Hippocampal formation (tissue), 2 donors: ENCODE measurements at places on chromosomes 7 and 10.

DNA sequence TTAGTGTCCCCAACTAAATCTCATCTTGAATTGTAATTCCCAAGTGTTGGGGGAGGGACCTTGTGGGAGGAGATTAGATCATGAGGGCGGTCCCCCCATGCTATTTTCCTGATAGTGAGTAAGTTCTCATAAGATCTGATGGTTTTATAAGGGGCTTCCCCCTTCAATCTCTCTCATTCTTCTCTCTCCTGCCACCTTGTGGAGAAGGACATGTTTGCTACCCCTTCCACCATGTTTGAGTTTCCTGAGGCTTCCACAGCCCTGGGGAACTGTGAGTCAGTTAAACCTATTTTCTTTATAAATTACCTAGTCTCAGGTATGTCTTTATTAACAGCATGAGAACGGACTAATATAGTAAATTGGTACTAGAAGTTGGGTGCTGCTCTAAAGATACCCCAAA is 365.6 kb downstream of the ANKRD7 start:
- DNase-seq: no peak

- DNase-seq: no peak
Observed at GRCh38 chr10:126921974-126922525, 16.8 kb downstream of the DOCK1 start.

DNA sequence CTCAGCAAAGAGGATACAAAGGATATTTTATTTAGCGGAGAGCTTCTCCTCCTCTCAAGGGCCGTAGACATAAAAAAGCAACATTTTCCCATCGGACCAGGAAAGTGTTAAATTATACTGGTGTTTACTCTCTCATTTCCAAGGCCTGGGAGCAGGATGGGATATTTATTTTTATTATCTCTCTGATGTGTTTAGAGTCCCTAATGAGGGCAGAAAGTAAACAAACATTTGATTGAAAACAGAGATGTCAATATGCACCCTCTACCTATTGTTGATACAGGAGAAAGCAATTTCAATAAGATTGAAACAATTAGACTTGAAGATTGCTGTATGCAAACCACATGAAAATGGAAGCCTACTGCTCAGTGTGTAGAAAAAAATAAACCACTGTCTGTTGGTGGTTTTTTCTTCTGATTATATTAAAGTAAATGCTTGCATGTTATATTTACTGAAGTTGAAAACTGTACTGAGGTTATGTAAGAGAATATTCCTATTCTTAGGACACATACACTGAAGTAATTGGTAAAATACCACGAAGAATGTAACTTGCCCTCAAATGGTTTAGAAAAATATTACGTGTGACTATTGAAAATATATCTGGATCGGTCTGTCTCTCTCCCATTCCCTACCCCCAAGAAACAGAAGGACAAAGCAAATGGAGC is 59.3 kb downstream of the ATXN7L1 start:
- no peak for DNase-seq

DNA sequence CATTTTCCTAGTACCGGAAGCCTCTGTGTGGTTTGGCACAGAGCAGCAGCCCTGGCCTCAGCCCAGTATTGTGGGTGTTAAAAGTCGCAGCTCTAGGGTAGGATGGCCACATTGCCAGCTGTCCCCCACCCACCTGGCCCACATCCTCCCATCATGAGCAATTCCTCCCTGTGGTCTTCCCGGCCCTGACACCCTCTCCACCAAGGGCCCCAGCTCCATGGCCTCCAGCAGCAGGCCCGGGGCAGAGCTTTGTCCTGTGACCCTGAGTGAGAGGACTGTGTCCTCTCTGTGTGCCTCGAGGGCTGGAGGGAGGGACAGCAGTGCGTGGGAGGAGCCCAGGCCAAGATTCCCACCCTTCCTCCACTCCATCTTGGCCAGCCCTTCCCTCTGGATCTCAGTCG is 93.7 kb downstream of the MYL10 start:
- DNase-seq: no peak

DNA sequence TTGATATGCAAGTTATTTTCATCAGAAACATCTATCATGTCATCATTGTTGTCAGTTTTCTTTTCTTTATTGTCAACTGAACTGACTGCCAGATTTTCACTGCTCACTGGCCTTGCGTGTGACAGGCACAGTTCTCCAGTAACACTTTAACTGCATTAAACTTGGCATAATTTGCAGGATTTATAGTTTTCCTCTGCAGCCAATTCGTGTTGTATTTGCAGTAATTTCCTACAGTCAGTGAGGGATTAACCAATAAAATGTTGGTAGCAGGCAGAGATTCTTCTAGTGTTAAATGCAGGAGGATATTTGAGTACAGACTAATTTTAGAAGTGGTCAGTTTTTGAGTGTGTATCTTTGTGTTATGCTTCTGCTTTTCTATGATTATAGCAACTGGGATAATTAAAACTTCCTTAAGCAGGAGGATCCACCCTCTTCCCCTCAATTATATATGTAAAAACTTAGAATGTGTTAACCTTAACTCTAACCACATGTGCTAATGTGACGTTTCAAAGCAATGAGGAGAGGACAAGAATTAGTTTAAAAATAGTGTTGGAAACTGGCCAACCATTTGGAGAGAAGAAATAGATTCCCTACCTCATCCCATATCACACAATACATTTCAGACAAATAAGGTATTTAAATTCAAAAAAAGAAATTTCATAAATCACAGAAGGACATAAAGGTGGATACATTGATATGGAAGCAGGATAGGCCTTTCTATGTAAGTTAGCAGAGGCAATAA is 365.5 kb upstream of the BMPER start:
- no peak for DNase-seq

DNA sequence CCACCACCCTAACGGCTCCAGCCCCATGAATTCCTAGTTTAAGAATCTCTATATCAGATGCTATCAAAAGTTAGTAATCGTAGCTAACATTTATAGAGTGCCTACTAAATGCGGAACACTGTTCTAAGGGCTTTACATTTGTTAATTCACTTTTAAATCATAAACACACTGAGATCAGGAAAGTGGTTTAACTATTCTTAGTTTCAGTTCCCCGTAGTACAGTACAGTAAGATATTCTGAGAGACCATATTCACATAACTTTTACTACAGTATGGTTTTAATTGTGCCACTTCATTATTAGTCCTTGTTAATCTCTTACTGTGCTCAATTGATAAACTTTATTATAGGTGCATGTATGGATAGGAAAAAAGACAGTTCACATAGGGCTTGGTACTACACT is 22.5 kb downstream of the SYPL1 start:
- no peak for DNase-seq

DNA sequence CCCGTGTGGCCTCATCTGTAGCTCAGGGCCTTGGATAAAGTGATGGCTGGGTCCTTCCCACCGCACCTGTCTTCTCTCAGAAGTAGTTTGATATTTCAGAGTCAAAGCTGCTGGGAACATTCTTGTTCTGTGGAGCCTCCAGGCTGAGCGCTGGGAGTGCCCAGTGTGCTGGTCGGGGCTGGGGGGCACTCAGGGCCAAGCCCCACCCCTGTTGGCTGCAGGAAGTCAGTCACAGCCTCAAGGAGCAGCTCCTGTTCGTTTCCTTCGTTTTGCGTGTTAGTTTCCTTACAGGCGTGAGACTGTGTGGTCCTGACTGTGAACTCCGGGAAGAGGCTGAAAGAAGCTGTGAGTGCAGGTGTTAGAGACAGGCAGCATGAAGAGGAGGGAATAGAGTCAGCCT is 33.2 kb downstream of the POR start:
- no peak for DNase-seq

GRCh38 chr7:155574556-155575290 is 28.4 kb upstream of the CNPY1 start:
- no peak for DNase-seq

DNA sequence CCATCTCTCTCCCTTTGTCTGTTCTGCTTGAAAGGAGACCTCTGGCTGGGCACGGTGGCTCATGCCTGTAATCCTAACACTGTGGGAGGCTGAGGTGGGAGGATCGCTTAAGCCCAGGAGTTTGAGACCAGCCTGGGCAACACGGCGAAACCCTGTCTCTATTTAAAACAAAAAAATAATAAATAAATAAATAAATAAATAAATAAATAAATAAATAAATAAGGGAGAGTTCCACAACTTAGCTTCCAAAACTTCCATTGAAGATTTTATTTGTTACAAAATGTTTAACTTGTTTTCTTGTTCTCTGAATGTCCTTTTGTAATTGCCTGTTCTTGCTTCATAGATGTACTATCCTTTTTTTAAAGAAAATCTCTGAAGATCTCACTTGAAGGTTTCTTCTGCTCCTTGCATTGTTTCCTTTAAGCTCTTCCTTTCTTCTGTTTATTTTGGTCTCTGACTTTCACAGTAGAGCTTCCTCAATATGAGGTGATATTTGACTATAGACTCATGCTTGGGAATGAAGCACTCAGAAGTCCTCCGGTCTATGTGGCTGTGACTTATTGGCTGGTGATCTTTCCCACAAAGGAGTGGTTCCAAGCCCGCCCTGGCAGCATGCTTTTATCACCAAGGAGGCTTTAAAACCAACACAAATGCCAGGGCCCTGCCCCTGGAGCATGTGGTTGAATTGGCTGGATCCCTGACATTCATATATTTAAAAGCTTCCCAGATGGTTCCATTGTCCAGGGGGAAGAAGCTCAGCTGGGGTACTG is 18.1 kb upstream of the NPTX2 start:
- DNase-seq: no peak

- DNase-seq: no peak
Observed at GRCh38 chr7:3922175-3922635, 621.2 kb downstream of the SDK1 start.

DNA sequence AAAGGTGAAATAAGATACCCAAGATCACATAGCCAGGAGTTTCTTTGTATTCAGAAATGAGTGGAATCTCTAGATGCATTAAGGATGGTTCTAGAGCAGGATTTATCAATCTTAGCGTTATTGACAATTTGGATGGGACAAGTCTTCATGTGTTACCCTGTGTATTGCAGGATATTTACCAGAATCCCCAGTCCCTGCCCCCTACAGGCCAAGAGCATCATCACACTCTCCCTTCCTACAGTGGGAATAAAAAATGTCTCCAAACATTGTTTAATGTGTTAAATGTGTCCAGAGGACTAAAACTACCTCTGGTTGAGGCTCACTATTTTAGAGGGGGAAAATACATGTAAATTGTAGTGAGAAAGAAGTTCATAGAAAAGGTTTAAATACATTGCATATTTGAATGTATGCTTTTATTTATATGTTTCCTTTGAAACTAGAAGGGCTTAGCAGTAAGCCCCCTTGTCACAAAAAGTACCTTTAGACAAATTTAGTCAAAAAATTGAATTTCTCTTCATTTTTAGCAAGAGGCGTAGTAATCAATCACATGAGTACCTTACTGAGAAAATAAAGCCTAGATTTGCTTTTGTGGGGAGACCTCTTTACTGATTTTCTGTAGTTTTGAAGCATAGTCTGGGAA is 141.2 kb downstream of the MLLT10 start:
- DNase-seq: no peak

GRCh38 chr7:45216181-45216580 is 58.6 kb downstream of the RAMP3 start:
- no peak for DNase-seq

DNA sequence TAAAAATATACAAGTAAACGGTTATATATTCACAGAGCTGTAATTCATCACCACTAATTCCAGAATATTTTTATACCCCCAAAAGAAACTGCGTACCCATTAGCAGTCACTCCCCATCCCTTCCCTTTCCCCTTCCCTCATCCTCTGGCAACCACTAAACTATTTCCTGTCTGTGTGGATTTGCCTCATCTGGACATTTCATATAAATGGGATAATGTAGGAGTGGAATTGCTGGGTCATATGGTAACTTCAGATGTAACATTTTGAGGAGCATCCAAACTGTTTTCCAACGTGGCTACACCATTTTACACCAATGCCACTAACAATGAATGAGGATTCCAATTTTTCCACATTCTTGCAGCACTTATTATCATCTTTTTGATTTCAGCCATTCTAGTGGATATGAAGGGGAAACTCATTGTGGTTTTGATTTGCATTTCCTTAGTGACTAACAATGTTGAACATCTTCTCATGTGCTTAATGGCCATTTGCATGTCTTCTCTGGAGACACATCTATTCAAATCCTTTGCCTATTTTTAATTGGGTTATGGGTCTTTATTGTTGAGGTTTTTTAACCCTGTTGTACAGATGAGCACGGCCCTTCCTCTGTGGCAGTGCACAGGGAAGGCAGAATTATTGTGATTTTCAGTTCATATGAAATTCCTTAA is 79.2 kb downstream of the RBM20 start:
- DNase-seq: no peak

DNA sequence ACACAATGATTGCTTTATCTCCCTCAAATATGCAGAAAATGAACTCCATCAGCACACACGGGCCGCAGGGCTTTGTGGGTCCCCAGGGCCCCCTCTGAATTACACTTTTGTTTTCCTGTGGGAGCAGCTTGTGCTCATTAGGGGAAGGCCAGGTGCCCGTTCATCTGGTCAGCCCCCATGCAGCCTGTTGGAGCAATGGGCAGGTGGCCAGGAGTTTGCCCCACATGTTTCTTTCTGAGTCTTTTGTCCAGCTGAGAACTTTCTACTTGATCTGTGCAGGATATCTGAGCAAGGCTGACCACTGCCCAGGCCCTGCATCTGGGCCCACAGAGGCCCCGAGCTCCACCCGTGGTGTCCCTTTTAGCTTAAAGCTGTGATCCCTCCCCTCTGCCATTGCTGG is 105.3 kb upstream of the FAM20C start:
- DNase-seq: no peak

- no peak for DNase-seq
Observed at GRCh38 chr7:45123913-45124710, 12.6 kb upstream of the TBRG4 start.

GRCh38 chr7:66301737-66302136 is 96.6 kb downstream of the TPST1 start:
- DNase-seq: no peak

GRCh38 chr10:132709471-132709951 is 76.4 kb downstream of the NKX6-2 start:
- no peak for DNase-seq

GRCh38 chr10:15395935-15396334 is 24.8 kb upstream of the FAM171A1 start:
- DNase-seq: no peak

- no peak for DNase-seq
Observed at GRCh38 chr7:97858221-97858620, 14.0 kb downstream of the ASNS start.

- DNase-seq: no peak
Observed at GRCh38 chr10:126331101-126331500, 57.2 kb downstream of the ADAM12 start.

GRCh38 chr10:125773687-125774543 is 1.7 kb downstream of the MMP21 start:
- DNase-seq: no peak

GRCh38 chr10:63798599-63799498 is 277.6 kb downstream of the REEP3 start:
- no peak for DNase-seq

DNA sequence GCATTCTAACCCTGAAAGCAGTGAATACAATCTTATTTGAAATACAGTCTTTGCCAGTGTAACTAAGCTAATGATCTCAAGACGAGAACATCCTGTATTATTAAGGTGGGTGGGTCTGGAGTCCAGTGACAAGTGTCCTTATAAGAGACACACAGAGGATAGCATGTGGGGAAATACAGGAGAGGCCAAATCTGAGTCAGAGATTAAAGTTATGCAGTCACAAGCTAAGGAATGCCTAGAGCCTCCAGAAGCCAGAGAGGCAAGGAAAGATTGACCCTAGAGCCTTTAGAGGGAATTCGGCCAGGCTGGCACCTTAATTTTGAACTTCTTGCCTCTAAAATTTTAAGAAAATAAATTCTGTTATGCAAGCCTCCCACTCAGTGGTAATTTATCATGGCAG is 87.5 kb upstream of the HGF start:
- no peak for DNase-seq

- DNase-seq: no peak
Observed at GRCh38 chr7:113263749-113264148, 145.4 kb upstream of the SMIM30 start.
